ENCODE measurements at places on chromosomes 4 and X.

DNA sequence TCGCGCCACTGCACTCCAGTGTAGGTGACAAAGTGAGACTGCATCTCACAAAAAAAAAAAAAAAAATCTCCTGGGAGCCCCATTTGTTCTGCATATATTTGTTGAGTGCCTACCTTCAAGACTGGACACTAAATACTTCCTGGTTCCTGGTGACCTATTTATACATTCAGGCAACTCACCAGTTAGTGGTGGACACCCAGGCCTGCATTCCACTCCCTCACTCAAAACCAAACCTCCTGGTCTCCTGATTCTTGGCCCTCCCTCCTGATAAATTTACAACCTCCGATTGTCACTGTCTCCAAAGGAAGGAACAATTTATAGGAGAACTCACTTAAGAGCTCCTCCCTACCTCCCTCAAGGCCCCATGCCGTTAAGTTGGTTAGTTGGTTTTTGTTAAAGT, 3.1 kb downstream of the SYAP1 start:
- DNase-seq = no peak

DNA sequence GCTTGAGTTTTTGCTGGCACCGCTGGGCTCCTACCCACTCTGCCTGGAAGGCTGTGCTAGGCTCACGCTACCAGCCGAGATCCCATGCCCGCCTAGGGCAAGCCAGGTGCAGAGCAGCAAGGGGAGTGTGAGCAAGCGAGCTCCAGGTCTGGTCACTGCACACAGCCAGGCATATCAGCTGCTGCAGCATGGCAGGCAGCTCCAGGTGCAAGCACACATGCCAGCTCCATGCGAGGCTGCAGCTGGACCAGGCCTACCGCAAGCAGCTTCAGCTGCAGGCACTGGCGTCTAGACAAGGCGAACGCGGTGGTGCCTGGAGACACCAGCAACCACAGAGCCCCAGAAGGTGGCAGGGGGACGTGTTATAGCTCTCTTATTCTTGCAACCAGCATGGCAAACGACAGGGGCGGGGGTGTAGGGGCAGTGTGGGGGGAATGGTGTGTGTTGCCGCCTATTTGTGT, 614.7 kb upstream of the EPHA5 start:
- DNase-seq = no peak

- DNase-seq = no peak
These were observed 11.6 kb downstream of the ENAM start for GRCh38 chr4:70640192-70640591.

- no peak for DNase-seq
These were observed 8.0 kb upstream of the NEUROG2 start for GRCh38 chr4:112523764-112524505.

DNA sequence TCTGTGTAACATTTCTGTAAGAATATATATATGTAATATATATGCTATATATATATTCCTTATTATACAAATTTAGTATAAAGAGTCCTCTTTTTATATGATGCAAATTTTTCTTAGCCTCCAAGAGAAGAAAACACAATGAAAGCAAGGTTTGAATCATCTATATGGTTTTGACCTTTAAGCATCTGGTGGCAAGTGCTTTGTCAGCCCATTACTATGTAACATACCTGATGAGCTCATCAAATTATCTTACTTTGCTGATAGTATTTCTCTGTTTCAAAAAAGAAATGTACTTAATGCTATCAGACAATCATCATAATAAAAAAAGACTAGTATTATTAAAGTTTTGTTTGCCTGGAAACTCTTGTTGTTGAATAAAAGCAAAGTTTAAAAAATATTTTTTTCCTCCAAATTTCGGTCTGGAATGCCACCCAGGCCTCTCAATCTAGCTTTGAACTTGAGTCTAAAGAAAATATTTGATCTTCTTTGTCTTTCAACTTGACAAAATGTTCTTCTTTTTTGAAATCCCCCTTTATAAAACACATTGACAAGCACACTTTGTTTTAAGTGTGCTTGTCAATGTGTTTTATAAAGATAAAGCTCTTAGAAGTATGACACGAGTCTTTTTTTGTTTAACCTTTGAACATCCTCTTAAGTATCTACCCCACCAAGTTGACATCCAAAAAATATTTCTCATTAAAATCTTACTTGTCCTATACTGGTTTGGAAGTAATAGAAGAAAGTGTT, 26.2 kb downstream of the ZNF330 start:
- peak; percentile 34 for DNase-seq

DNA sequence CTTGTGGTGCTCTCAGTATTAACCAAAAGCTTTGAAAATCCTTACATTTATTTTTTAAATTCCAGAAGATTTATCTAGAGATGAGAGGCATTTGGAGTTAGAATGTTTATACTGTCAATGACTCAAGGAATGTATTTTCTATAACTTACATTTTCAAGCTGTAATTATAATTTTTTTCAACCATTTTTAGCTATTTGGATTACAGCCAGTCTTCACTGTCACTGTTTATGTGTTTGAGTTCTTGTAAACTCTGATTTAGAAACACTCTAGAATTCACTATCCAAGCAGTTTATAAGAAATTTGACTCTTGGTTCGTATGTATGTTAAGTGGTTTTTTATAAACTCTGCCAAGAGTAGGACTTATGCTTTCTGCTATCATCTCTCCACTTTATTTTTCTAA, 36.7 kb upstream of the GUCY1A1 start:
- no peak for DNase-seq

DNA sequence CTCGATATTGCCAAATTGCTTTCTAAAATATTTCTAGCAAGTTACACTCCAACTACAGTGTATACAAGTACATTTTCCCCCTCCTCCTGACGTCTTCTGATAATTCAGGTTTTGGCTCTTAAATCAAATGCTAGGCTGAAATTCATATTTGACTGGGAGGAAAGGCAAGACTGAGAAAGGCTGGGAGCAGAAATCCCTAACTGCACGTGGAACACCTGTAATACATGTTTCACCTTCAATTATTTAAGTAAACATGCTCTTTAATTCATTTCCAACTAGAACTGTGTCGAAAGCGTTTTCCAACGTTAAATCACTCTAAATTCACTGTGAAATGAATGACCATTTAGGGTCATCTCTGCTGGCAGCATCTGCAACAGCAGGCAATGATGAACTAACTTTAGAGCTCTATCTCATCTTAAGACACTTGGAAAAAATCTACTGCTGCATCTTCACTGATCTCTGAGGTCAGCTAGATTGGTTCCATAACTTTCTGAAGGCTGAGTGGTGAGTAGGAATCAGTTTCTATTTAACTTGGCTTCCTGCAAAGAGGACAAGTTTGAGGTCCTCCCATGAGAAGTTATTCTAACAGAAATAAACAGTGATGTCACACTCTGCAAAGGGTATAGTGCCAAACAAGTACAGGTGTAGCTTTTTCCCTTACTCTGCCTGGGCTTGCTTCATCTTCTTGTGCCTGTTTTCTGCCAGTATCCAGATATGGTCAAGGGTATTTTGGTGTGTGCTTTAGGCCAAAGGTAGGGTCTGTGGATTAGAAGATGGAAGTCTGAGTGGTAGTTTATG, 144.3 kb upstream of the PAK3 start:
- DNase-seq = no peak

GRCh38 chrX:18654875-18655836, 16.8 kb downstream of the RS1 start:
- no peak for DNase-seq

DNA sequence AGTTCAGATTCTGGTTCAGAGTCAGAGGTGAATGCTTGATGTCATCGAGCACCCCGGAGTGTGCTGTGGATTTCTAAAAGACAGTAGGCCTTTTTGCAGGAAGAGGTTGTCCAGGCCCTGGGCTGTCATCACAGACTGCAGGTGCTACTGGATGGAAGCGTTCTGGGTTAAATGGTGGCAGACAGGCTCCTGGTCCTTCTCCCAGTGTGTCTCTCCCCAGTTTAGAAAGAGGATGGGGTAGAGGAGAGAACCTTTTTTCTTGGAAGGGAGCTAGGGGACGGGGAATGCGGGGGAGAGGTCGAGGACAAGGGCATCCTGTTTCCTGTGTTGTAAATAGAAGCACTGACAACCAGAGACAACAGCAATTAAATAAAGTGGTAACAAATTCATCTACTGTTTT, 102.3 kb upstream of the NUDT6 start:
- no peak for DNase-seq

DNA sequence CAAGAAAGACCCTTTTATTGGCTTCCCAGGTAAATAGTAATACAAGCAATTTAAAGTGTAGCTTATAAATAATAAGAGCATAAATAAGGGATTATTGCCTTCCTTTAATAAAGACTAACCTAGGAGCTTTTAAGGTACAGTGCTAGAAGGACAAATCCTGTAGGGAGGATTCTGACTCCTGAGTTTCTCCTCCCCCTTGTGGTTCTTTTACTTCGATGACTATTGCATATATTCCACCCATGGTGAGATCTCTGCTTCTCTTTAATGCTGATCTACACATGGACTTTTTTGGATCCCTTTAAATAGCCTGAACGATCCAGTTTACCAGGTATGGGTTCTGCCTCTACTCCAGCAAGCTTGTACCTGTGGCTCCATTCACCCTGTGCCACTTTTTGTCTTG, 2.5 kb downstream of the GALNT7 start:
- DNase-seq = peak; percentile 59

- DNase-seq = no peak
These were observed 17.8 kb downstream of the ANOS1 start for GRCh38 chrX:8714164-8714563.

- DNase-seq = no peak
These were observed 1.3 kb downstream of the BDH2 start for GRCh38 chr4:103098341-103098740.

DNA sequence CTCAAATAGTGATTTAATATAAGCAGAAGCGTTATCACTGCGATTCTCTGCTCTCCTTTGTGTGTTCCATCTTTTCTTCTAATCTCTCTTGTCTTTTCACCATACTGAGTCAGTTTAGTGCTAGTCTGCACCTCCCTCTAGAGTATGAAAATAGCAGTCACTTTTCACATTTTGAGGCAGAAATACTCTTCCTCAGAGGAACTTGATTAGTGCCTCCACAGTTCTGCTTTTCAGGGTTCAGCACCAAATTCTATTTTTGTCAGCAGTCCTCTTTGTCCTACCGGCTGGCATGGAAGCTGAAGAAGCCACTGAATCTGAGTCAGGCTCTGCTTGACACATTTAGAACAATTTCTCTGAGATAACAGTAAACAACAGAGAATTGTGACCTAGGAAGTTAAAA, 49.7 kb upstream of the ANKRD17 start:
- peak; percentile 10 for DNase-seq

- DNase-seq = no peak
These were observed 31.6 kb upstream of the RPS6KA6 start for GRCh38 chrX:84219551-84219950.

DNA sequence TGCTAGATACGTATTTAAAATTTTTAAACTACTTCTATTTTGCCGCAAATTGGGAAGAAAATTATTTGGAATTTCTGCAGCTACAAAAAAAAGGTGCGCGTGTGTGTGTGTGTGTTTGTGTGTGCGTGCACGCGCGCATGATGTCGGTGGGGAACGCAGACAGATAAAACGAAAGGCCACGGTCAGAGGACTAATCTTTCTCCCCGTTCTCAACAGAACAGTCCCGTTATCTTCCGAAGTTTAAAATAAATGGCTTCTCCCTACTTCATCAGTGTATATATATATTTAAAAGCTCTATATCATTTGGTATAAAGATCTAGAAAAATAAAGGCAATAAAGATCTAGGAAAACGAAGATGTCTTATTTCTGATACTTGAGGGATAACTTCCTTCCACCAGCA, 1.5 kb downstream of the MGARP start:
- DNase-seq = no peak

DNA sequence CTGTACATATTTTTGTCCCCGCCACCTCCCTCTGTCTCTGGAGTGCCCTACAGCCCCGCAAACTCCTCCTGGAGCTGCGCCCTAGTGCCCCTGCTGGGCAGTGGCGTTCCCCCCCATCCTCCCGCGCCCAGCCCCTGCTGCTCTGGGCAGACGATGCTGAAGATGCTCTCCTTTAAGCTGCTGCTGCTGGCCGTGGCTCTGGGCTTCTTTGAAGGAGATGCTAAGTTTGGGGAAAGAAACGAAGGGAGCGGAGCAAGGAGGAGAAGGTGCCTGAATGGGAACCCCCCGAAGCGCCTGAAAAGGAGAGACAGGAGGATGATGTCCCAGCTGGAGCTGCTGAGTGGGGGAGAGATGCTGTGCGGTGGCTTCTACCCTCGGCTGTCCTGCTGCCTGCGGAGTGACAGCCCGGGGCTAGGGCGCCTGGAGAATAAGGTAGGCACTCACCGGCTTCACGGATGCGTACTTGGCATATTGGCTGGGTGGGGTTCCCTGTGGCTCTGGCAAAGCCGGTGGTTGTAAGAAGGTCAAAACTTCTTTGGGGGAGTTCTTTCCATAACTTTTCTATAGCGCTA, 653 bp downstream of the HHIP start:
- no peak for DNase-seq

DNA sequence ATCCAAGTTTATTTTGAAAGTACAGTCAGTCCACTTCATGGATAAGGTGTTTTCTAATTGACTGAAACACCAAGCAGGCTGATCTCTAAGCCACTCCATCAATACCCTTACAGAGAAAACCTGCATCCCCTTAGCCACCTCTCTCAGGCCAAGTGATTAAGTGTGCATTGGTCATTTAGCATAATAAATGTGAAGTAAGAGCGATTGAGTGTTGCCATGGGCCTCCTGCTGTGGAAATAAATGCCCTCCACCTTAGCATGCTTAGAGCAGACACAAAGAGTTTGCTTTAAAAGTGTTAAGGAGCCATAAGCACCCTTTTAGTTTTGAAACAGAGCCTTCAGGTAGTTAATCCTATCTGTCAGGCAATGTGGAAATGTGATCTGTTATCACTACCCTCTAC, 386.5 kb downstream of the GPAT3 start:
- DNase-seq = no peak

DNA sequence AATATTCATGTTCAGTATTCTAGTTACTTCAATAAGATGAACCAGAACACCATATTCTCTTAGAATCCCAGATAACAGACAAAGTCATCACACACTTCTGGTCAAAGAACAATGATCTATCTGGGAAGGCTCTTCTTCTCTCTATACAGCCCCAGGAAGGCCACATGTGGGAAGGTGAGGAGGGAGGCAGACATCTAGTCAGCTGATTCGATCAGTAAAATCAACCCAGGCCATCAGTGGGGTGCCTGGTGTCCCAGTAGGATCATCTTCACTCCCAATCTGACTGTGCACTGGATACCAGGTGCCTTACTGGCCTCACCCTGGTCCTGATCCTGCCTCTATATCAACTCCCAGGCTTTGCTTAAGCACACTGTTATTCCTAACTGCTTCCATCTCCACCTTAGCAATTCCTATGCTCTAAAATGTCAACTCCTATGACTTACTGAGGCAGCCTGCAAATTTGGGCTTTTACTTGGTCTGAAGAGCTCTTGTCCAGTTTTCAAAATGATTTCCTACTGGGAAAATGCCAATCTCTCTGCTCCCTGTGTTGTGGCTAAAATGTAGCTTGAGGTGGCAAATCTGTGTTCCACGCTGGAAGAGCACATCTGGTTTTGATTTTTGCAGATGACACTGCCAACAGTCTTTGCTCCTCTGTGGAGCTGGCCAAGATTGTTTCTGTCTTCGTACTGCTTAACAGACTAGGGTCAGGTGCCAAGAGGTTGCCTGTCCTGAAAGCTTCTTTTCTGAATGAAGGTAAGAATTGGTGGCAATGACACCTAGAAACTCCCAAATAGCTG, 128.7 kb downstream of the MGST2 start:
- peak; percentile 82 for DNase-seq

GRCh38 chrX:132169554-132169953, 41.7 kb upstream of the FRMD7 start:
- DNase-seq = no peak

GRCh38 chr4:102606846-102607450, 105.8 kb downstream of the NFKB1 start:
- DNase-seq = no peak

GRCh38 chrX:143853488-143853887, 30.4 kb upstream of the UBE2NL start:
- no peak for DNase-seq

All from foreskin fibroblast (primary cell).